Fibroblast of skin of left quadriceps (primary cell): ENCODE measurements at places on chromosomes 7 and 10.

DNA sequence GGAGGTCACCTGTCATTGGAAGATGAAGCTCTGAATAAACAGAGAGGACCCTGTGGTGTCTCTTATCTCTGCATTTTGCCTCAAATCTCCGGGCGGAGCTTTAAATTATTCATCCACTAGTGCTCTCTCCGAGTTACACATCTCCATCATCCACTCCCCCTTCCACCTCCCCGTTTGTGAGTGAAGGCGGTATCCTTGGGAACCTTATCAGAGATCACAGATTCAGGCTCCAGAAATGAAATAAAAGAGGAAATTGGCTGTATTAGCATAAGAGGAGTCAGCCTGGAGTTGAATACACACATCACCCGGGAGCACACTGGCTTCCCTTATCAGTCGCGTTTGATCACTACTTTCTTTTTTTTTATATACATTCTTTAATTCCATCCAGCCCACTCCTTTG lies 1184.8 kb downstream of the GATA3 start:
- no peak for DNase-seq

DNA sequence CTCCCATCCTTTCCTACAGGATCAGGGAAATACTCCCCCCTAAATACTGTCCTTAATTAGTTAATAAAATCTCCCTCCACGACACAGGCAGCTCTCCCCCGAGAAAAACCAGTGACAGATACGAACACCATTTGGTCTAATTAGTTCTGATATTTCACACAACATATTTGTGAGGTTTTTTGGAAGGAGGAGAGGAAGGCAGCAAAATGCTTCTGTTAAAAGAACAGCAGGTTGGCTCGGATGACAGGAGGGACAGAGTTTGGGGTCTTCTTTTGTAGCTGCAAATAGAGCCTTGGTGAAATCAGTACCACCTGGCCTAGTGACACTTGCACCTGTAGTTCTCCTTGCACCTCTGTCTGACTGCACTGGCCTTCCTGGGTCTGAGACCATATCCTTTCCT lies 507.0 kb downstream of the PLXNA4 start:
- DNase-seq, result no peak

DNA sequence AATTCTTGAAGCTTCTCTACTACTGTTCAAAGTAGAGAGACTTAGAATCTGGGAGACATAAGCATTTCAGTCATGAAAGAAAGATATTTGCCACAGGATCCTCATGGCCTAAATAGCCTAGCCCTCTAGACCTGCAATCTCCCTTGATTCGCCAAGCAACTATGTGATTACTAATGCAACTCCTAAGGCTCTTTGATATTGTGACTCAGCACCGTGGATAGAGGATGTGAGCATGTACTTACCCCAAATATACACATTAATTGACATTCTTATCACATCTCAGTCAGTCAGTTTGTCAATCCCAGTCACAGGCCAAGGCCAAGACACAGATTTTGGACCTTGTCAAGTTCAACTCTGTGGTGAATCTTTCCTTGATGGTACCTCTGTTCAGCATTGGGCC lies 42.6 kb downstream of the GPR37 start:
- DNase-seq, result no peak

- no peak for DNase-seq
Measured at GRCh38 chr7:23072922-23073321, 32.7 kb upstream of the KLHL7 start.

DNA sequence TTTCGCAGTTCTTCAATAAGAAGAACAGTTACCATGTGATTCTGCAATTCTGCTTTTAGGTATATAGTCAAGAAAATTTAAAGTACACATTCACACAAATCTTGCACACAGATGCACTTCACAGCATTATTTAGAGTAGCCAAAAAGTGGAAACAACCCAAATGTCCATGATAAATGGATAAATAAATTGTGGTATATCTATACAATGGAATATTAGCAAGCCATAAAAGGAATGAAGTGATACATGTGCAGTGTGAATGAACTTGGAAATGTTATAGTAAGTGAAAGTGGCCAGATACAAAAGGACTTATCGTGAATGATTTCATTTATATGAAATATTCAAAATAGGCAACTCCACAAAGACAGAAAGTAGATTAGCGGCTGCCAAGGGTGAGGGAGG lies 109.1 kb downstream of the AGMO start:
- DNase-seq, result no peak

DNA sequence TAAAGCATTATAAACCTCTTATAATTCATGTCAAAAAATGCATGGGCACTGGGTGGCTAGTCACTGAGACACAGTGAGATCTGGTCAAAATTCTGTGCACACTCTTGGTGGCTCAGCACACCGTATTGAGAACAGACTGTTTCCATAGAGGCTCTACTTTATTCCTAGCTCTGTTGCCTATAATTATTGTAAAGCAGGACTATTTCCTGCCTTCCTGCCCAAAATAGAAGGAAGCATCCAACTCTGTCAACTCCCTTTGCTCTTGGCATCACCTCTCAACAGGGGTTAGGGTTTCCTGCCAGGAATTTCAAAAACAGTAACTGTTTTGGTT lies 45.1 kb downstream of the PTN start:
- no peak for DNase-seq

DNA sequence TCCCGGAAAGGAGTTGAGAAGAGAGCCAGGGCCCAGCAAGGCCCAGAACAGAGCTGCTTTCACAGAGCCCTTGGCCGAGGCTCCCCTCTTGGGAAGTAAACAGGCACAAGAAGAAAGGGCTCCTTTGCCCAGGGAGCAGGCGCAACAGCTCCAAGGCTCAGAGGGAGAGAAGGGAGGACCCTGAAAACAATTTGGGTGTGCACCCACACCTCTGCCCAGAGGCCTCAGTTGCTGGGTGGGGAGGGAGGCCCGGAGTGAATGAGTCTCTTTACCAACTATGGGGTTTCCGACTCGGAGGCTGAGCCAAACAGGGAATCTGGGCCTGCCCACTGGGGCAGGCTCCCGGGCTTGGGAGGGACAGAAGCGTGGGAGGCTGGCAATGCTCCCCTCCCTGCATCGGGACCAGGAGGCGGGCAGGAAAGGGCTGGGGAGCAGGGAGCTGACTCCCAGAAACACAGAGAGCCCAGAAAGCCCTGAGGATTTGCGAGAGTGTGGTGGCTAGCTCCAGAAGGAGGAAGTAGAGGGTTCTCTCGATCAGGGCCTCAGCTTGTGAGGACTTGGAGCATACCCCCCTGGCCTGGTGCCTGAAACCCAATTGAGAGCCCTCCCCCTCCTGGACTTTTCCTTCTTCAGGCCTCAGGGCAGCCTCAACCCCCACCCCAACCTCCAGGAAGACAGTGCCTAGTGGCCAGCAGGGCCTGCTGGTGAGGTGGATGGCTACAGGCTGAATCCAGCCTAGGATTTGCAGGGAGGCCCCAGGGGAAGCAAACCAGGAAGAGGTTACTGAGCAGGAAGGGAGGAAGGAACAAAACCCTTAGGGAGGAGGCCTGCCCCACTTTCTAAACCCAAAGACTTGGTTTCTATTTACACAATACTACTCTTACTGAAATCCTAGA lies 6.2 kb downstream of the C10orf105 start:
- DNase-seq, result peak; percentile 18

DNA sequence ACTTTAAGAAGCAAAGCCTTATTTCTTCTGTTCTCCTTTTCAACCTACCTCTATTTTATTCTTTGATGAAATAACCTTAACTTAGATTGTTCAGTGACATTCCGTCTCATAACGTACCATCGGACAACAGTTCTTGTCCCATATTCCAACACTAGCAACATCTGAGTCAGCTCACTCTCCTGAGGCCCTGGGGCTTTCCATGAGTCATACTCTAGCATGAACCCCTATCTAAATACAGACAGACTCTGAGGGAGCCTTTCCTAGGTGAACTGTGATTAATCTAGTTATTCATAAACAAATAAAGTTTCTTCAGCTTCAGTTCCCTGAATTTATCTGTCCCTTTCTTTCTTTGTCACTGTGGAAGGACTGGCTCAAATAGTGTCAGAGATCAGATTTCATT lies 168.7 kb upstream of the LYZL1 start:
- no peak for DNase-seq

DNA sequence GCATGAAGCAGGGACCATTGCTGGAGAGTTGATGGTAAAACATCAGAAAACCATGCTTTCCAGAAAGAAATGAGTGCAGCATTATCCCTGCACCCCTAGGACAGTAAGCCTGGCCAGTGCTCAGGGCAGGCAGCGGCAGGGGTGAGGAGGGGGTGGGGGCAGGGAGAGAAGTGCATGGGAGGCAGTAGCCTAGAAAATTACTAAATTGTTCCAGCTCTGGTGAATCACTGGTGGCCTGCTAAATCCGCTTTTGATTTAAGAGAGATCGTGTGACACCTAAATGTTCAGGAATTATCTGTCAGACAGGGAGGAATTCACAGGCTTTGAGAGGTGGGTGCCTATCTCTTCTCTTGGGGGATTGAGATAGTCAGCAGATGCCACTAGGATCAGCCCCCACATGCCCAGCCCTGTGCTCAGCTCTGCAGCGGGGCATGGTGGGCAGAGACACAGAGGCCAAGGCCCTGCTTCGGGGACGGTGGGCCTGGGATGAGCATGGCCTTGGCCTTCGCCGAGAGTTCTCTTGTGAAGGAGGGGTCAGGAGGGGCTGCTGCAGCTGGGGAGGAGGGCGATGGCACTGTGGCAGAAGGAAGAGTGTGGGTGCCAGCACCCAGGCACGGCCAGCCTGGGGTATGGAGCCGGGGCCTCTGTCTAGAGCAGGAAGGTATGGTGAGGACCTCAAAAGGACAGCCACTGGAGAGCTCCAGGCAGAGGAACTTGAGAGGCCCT lies 5.0 kb upstream of the AQP1 start:
- DNase-seq, result no peak

GRCh38 chr10:33706746-33707145 lies 372.3 kb upstream of the NRP1 start:
- no peak for DNase-seq

DNA sequence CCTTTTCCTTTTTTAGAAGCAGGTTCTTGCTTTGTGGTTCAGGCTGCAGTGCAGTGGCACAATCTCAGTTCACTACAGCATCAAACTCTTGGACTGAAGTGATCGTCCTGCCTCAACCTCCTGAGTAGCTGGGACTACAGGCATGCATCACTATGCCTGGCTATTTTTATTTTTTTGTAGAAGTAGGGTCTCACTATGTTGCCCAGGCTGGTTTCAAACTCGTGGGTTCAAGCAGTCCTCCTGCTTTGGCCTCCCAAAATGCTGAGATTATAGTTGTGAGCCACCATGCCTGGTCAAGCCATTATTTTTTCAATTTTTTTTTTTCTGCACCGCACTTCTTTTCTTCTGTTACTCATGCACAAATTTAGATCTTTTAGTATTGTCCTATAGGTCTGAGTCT lies 154.7 kb downstream of the ADK start:
- no peak for DNase-seq

DNA sequence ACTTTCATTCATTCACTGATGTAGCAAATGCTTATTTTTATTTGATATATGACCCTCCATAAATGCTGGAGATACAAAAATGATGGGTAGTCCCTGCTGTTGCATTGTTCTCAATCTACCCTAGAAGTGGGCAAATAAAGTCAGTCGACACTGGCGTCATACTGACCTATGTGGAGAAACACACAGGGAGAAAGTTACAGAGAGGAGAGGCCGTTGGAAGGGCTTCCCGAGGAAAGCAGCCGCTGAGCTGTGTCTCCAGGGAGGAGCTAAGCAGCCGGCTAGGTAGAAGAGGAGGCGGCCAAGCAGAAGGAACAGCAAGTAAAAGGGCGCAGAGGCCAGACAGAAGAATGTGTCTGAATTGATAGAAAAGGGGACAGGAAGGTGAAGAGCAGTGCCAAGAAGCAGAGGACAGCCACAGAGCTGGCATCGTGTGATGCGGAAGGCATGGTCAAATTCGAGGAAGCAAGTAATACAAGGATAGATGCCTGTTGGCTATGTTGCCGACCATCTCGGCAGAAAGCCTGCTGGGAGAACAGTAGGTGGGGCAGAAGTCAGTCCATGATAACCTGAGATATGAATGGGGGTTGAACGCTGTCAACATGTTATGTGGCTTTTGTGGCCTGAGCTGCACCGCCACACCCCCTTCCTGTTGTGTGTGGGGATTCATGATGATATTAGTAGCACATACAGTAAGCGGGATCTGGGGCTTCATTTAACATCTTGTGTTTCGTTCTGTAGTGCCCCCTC lies 25.9 kb downstream of the ST8SIA6 start:
- no peak for DNase-seq

DNA sequence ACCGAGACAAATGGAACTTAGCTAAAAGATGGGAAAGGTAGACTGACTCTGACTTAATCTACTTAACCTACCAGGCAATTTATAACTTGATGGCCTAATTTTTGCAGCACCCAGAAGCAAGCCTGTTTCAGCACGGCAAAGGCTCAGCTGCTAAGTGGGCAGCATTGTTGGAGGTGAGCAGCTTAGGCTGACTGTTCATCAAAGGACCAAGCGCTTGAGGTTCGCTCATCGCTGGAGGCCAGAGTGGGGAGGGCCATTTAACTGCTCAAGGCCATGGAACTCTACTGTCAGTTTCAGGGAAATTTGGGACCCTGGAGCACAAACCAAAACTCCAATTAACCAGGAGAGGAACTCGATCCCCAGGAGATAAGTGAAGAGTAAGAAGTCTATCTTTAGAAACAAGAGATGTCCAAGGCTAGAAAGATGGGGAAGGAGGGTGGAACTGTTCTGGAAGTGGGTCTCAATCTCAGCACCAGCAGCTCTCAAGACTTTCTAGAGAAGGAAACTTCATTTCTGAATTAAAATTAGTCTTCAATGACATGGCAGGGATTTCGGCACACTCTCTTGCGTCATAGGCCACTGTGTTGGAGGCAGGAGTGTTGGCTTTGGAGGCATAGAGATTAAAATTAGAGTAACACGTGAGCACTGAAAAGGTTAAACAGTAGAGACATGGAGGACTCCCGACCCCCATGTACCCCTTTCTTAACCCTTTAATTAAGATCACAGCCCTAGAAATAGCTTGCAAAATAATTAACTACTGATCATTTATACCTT lies 43.1 kb downstream of the EGFR start:
- no peak for DNase-seq

DNA sequence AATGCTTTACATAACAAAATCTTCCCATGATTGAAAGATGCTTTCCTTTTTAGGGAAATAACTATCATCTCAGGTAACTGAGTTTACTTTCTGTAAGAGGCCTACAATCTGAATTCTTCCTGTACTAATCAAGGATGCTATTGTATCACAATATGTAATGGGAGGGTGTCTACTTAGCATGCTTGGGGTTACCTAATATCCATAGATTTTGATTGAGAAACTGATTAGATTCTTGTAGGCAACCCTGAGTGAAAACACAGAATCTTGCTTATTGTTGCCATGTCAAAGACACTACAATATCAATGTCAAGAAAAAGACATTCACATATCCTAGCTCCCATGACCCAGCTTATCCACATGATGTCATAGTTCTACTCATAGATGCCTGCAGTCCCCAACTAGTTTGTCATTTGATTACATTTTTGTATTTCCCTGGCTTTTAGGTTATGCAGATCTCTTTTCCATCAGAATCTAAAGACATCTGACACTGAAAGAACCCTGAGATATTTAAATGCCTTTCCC lies 62.4 kb downstream of the PON1 start:
- DNase-seq, result no peak

GRCh38 chr7:15603124-15603523 lies 41.3 kb upstream of the AGMO start:
- DNase-seq, result no peak

- DNase-seq, result no peak
Measured at GRCh38 chr10:78906734-78907390, 161.9 kb upstream of the ZMIZ1 start.

GRCh38 chr10:51168086-51168815 lies 94.0 kb downstream of the PRKG1 start:
- no peak for DNase-seq

- no peak for DNase-seq
Measured at GRCh38 chr7:127359011-127359410, 33.5 kb downstream of the ZNF800 start.
